Melanocyte of skin (primary cell): ENCODE measurements at places on chromosomes 12 and 14. TPM values are rescaled to one million over a fixed set of nuclear protein-coding genes. Genes with fewer than 3 reads are reported as not detected.

LRP1-AS gene
- total RNA-seq: not detected in 2 replicates

PPP1R1A gene
- 0.31 TPM in 1 of 2 replicates, not detected in the other for total RNA-seq

SLC10A1 gene
- not detected in 2 replicates for total RNA-seq

FOXN4 gene
- total RNA-seq: under 0.01 TPM in 1 of 2 replicates, not detected in the other
